Brain pericyte (primary cell): ENCODE measurements at places on chromosomes 12 and 14.

GRCh38 chr12:93358821-93359220, 18.9 kb upstream of the NUDT4 start:
- no peak for DNase-seq

DNA sequence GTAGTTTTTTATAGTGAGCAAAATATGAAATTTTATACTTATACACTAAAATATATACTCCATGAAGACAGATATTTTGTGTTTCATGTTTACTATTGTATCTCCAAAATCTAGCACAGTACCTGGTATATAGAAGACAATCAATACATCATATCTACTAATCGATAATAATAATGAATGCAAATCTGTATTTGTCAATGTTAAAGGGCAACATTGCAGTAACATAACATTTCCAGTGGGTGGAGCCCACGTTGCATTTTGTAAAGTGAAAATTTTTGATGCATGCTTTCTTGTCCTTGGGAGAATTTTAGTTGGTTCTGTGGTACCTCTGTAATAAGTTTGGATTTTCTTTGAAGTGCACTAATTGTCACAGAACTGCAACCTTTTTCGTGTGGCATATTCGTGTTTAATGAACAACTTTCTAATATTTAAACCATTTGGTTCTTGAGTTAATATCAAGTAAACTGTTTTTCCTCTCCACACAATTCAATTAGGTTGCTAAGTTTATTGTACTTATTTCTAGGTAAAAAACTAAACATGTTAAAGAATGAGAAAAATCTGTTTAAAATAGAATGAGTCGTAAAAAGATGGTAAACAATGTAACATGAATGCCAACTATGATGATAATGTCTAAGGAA, 47.4 kb downstream of the AVPR1A start:
- DNase-seq, result no peak

- no peak for DNase-seq
These were observed 4.2 kb downstream of the HECTD1 start for GRCh38 chr14:31203414-31203742.

GRCh38 chr12:112230136-112230535, 104.8 kb downstream of the TRAFD1 start:
- no peak for DNase-seq

GRCh38 chr12:24072302-24072701, 122.8 kb upstream of the SOX5 start:
- DNase-seq, result no peak
